ENCODE measurements at places on chromosomes 13 and 19.
A peak's percentile ranks its signal among the peaks of the same experiment; 100 is the strongest.

DNA sequence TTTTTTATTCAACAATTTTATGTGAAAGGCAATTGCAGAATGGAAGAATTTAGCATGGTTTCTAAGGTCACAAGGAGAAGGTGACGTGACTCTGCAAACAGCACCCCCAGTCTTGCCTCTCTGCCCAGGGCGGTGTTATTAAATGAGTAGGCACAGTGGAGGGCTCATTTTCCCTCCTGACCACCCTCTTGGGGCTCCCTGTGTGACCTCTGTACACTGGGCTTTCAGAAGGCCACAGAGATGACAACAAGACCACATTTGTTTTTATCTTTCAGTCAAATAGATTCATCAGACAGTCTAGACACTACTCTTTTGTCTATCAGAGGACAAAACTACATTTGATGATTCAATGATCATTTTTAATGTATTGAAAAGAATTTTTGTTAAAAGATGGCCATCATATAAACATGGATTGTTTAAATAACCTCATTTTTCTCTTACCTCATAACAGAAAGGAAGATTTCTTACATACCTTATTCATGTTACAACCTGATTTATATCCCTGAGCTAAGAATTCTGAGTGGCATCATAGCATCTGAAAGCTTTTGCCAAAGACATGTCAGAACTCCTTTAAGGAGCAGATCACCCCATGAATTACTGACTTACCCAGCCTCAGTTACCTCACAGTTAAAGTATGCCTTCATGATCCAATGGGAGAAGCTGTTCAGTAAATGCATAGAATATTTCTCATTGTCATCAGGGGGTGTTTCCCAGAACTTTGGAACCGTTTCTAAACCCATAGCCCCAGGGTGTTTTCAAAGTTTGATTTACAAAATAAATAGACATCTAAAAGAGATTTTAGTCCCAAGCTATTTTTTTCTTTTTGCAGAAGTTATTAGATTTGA lies 184.0 kb upstream of the RFC3 start:
- H3K4me3 ChIP-seq, result no peak overlapping the region
- H3K4me1 ChIP-seq, result no peaks in the 10 kb centered on the region
- no peaks in the 10 kb centered on the region for H3K36me3 ChIP-seq
- no peak for DNase-seq
- no peak overlapping the region for H3K27ac ChIP-seq
- H3K27me3 ChIP-seq, result no peaks in the 10 kb centered on the region

GRCh38 chr13:108120302-108120701 lies 95.0 kb downstream of the LIG4 start:
- H3K27ac ChIP-seq, result no peak overlapping the region
- H3K4me3 ChIP-seq, result no peak overlapping the region
- no peaks in the 10 kb centered on the region for H3K36me3 ChIP-seq
- H3K4me1 ChIP-seq, result no peaks in the 10 kb centered on the region

- H3K27ac ChIP-seq, result peak overlapping the region; percentile 93
- H3K4me3 ChIP-seq, result peak overlapping the region; percentile 47
- no peaks in the 10 kb centered on the region for H3K36me3 ChIP-seq
- peak; percentile 59 for DNase-seq
- H3K27me3 ChIP-seq, result no peaks in the 10 kb centered on the region
These were observed 47.1 kb downstream of the TGDS start for GRCh38 chr13:94548821-94549231.

- H3K27me3 ChIP-seq, result no peaks in the 10 kb centered on the region
- H3K36me3 ChIP-seq, result no peaks in the 10 kb centered on the region
- H3K27ac ChIP-seq, result no peak overlapping the region
- DNase-seq, result no peak
- no peak overlapping the region for H3K4me3 ChIP-seq
- no peaks in the 10 kb centered on the region for H3K4me1 ChIP-seq
These were observed 802.7 kb downstream of the PCDH9 start for GRCh38 chr13:66427458-66427861.

- H3K27ac ChIP-seq, result peak within 1 kb of the TSS; percentile 67
- peaks cover 24% of the 10 kb centered on the region for H3K4me1 ChIP-seq
- peak within 1 kb of the TSS; percentile 44 for H3K4me3 ChIP-seq
These were observed at the start of gene COL5A3 for GRCh38 chr19:10010247-10010691. Gene COL5A3 (minus strand): TSS chr19:10010504. CDS start chr19:10010385, 119 bp downstream.

- no peaks in the 10 kb centered on the region for H3K27me3 ChIP-seq
- H3K27ac ChIP-seq, result no peak overlapping the region
These were observed 107.8 kb downstream of the FOXO1 start for GRCh38 chr13:40558656-40559055.

DNA sequence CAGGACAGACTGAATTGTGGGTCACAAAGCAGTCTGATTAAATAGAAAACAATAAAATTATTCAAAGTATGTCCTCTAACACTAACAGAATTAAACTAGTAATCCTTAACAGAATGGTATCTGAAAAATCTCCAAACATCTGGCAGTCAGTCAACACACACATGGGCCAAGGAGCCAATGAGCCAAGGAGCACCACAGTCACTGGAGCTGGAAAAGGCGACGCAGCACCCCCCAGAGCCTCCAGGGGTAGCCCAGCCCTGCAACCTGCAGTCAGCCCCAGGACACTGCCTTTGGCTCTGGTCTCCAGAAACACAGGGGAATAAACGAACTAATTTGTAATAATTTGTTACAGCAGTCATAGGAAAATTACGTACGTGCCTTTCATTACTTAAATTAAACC lies 12.3 kb downstream of the TUBGCP3 start:
- no peak overlapping the region for H3K4me3 ChIP-seq
- no peaks in the 10 kb centered on the region for H3K27me3 ChIP-seq
- H3K4me1 ChIP-seq, result peaks cover 12% of the 10 kb centered on the region
- no peak for DNase-seq
- peak overlapping the region; percentile 54 for H3K27ac ChIP-seq
- no peaks in the 10 kb centered on the region for H3K36me3 ChIP-seq

GRCh38 chr13:91567485-91568207 lies 169.2 kb downstream of the GPC5 start:
- H3K4me3 ChIP-seq, result no peak overlapping the region
- no peak overlapping the region for H3K27ac ChIP-seq
- H3K4me1 ChIP-seq, result no peaks in the 10 kb centered on the region

DNA sequence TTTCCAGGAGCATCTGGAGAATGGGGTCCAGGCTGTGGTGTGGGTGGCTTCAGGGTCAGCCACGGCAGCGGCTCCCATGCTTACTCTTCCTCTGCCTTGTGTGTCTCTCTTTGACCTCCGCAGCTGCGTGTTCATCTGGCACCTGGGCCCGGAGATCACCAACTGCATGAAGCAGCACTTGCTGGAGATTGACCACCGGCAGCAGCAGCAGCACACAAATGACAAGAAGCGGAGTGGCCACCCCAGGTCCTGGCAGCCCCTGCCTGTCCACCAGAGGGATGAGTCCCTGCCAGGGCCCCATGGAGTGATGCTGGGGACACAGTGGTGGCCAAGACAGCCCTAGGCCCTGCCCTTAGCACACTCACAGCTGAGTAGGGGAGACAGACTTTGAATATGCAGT lies 18.4 kb upstream of the OVOL3 start:
- H3K4me3 ChIP-seq, result no peak overlapping the region
- no peaks in the 10 kb centered on the region for H3K4me1 ChIP-seq
- H3K36me3 ChIP-seq, result no peaks in the 10 kb centered on the region
- H3K27me3 ChIP-seq, result no peaks in the 10 kb centered on the region

- DNase-seq, result no peak
- no peaks in the 10 kb centered on the region for H3K27me3 ChIP-seq
- H3K4me3 ChIP-seq, result no peak overlapping the region
- peaks cover 13% of the 10 kb centered on the region for H3K36me3 ChIP-seq
- peak overlapping the region; percentile 28 for H3K27ac ChIP-seq
- peaks cover 27% of the 10 kb centered on the region for H3K4me1 ChIP-seq
These were observed 12.0 kb downstream of the MLLT1 start for GRCh38 chr19:6267552-6268381.

- no peak overlapping the region for H3K27ac ChIP-seq
- H3K4me3 ChIP-seq, result no peak overlapping the region
- peaks cover 33% of the 10 kb centered on the region for H3K4me1 ChIP-seq
- no peaks in the 10 kb centered on the region for H3K27me3 ChIP-seq
- H3K36me3 ChIP-seq, result no peaks in the 10 kb centered on the region
These were observed 2.8 kb downstream of the BRME1 start for GRCh38 chr19:13902993-13903555.

- H3K4me1 ChIP-seq, result no peaks in the 10 kb centered on the region
- H3K4me3 ChIP-seq, result no peak overlapping the region
- no peaks in the 10 kb centered on the region for H3K27me3 ChIP-seq
- DNase-seq, result no peak
These were observed 33.8 kb upstream of the SGCG start for GRCh38 chr13:23146811-23147625.

GRCh38 chr19:49456326-49456725 lies 3.3 kb downstream of the ALDH16A1 start:
- no peaks in the 10 kb centered on the region for H3K27me3 ChIP-seq
- DNase-seq, result no peak
- peaks cover 4% of the 10 kb centered on the region for H3K4me1 ChIP-seq

- peaks cover 53% of the 10 kb centered on the region for H3K27me3 ChIP-seq
- H3K27ac ChIP-seq, result peak overlapping the region; percentile 33
- no peaks in the 10 kb centered on the region for H3K4me1 ChIP-seq
- peak overlapping the region; percentile 21 for H3K4me3 ChIP-seq
These were observed 166.9 kb downstream of the SLC7A1 start for GRCh38 chr13:29428310-29429181.

- peaks cover 28% of the 10 kb centered on the region for H3K4me1 ChIP-seq
- no peak overlapping the region for H3K27ac ChIP-seq
- H3K4me3 ChIP-seq, result no peak overlapping the region
These were observed 59.0 kb downstream of the WDFY2 start for GRCh38 chr13:51643105-51643881.

DNA sequence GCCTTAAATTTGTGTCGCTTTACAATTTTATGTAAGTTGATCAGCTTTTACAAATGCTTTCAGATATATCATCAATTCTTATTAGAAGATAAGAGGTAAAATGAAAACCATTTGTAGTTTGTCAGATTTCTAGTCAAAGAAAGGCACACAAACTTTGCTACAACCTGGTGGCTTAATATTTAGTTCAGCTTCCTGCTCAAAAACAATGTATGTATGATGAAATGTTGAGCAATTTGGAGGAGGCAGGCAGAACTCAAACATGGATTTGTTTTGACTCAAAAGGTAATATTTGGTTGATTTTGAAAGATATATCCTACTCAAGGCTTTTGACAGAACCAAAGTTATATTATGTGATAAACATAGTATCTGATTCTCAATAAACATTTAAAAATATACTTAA lies 24.2 kb downstream of the NEK5 start:
- no peak overlapping the region for H3K27ac ChIP-seq
- H3K36me3 ChIP-seq, result no peaks in the 10 kb centered on the region
- DNase-seq, result no peak
- H3K4me1 ChIP-seq, result no peaks in the 10 kb centered on the region
- H3K4me3 ChIP-seq, result no peak overlapping the region

- H3K4me1 ChIP-seq, result no peaks in the 10 kb centered on the region
- DNase-seq, result no peak
- no peak overlapping the region for H3K4me3 ChIP-seq
- H3K27me3 ChIP-seq, result peaks cover 42% of the 10 kb centered on the region
- peak overlapping the region; percentile 60 for H3K27ac ChIP-seq
- H3K36me3 ChIP-seq, result no peaks in the 10 kb centered on the region
These were observed 24.8 kb upstream of the CEACAM21 start for GRCh38 chr19:41551212-41551610.

DNA sequence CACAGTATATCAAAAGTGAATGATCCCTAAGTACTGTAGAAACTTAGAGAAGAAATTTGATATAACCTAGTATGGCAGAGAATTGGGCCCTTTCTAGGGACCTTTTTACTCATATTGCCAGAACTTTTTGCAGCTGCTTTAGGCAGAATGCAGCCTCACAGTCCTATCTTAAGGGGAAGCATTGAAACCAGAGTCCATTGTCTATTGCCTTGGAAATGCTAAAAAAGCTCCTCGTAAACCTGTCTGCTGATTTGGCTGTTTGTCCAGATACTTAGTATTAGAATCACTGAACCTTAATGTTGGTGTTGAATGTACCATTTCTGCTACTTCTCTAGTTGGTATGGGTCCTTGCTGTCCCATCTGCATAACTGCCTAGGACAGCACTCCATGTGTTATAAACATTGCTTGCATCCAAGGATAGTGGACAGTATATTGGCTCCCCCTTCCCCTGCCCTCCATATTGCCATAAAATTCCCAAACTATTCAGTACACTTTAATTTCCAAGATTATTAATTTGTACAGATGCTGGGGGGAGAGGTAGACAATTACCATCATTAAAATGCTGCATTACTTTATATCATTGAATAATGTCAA lies 36.1 kb downstream of the LSM14A start:
- no peaks in the 10 kb centered on the region for H3K4me1 ChIP-seq
- H3K36me3 ChIP-seq, result peaks cover 39% of the 10 kb centered on the region
- DNase-seq, result no peak

DNA sequence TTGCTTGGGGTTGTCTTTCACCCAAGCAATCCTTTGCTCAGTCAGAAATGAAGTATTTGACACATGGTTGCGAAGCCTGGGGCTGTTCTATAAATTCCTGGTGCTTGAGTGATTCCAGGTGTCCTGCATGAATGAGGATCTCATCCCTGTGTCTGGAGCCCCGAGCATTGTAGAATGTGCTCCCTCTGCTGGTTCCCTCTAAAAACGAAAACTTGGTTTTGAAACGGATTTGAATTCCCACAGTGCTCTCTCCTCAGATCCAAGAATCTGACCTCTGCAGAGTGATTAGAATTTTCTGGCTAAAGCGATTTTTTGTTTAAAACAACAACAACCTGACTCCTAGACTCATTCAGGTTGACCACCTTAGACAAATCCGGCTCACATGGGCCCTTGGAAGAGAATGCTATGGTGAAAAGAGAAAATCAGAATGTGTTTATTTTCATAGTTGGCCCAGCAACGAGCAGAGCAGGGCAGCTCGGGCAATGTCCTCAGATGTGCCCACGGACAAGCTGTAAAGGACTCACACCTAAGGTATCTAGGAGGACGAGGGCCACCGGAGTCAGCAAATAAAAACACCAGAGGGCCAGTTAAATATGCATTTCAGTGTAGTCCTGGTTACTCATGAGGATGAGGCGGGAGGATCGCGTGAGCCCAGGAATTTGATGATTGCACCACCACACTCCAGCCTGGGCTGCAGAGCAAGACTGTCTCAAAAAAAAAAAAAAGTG lies 8.7 kb upstream of the ATP12A start:
- DNase-seq, result peak; percentile 50
- H3K4me3 ChIP-seq, result no peak overlapping the region
- no peaks in the 10 kb centered on the region for H3K27me3 ChIP-seq
- peaks cover 36% of the 10 kb centered on the region for H3K4me1 ChIP-seq
- H3K27ac ChIP-seq, result peak overlapping the region; percentile 77
- no peaks in the 10 kb centered on the region for H3K36me3 ChIP-seq

DNA sequence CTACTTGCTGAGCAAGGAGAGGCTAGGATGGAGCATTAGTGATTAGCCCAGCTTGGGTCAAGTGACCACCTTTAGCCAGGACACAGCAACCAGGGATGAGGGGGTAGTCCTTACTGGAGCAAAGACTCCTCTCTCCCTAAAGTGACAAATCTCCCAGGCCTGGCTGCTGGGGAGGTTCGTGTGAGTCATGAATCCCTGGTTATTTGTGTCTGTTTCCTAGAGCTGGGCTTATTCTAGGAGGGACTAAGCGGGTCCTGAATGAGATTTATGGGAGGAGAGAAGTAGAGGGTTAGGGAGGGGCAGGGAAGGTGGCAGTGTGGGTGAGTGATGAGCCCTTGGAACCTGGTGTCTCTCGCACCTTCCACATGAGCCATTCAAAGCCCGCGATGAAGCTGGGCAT lies 487.3 kb downstream of the TSHZ3 start:
- no peaks in the 10 kb centered on the region for H3K36me3 ChIP-seq
- no peaks in the 10 kb centered on the region for H3K27me3 ChIP-seq
- DNase-seq, result no peak
- H3K4me1 ChIP-seq, result no peaks in the 10 kb centered on the region
- H3K27ac ChIP-seq, result no peak overlapping the region

GRCh38 chr19:3346677-3347353 lies 19.6 kb upstream of the NFIC start:
- DNase-seq, result peak; percentile 69
- peak overlapping the region; percentile 86 for H3K27ac ChIP-seq
- peaks cover 37% of the 10 kb centered on the region for H3K4me1 ChIP-seq
